ENCODE measurements at places on chromosomes 12 and 14. TPM values are rescaled to one million over a fixed set of nuclear protein-coding genes. Genes with fewer than 3 reads are reported as not detected.

DLK1 gene
- total RNA-seq: 0.34 TPM

PAX9 gene
- total RNA-seq: not detected

KLRB1 gene
- not detected for total RNA-seq

GPR162 gene
- 3.7 TPM for total RNA-seq

RPGRIP1 gene
- total RNA-seq: 0.12 TPM

KRT86 gene
- not detected for total RNA-seq

EIF2S3B gene
- total RNA-seq: 0.35 TPM

PLEK2 gene
- total RNA-seq: 2.6 TPM

CHGA gene
- total RNA-seq: not detected

GZMH gene
- total RNA-seq: not detected
